Activated CD4-positive, CD25-positive, alpha-beta regulatory T cell (primary cell): ENCODE measurements at places on chromosomes 7 and 10.

DNA sequence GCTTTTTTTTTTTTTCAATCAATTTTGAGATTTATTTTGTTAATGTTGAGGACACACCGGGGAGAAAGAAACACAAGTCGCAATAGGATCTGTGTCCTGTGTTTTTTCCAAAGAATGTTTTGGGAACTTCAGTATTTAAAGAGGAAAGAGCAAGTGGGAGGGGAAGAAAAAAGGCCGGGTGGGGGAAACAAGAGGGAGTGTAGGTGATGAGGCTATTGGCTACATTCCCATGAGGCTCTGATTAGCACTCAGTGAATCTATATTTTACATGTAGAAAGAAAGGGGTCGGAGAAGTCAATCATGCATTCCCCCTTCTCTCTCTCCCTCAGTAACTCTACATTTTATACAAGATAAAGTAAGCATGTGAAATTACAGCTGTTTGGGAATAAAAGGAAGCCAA lies 4.1 kb downstream of the ZNF680 start:
- no peak for DNase-seq

DNA sequence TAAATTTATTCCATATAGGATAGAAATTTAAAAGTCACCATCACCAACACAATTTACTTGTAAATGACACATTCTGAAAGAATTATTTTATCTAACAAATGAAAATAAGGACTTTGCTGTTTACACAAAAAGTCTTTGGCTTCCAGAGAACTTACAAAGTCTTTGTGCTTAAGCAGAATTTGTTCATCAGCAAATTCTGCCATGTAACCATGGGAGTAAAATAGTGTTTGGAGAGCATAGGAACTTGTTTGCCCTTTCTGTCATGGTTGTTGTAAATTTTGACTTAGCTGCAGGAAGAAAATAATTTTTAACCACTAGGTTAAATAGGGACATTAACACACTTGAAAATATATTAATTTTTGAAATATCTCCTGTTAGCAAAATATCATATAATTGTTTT lies 15.2 kb downstream of the FGL2 start:
- DNase-seq = no peak

GRCh38 chr7:19119870-19120486 lies 2.5 kb upstream of the TWIST1 start:
- DNase-seq = no peak

DNA sequence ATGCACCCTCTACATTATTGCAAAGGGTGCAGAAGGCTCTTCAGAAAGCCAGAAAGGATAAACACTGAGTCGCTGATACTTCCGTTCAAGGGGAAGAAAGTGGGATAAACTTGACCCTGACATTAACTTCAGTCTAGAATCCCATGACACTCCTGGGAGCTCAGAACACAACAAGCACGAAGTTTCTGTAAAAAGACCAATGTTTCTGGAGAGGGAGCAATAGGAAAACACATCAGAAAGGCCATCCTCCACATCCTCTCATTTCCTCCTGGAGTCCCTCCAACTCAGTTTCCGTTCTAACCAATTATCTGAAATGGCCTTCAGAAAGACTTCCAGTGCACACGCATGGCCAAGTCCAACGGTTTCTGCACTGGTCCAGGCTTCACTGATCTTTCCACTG lies 113.5 kb downstream of the SORBS1 start:
- no peak for DNase-seq

- no peak for DNase-seq
These were observed 63.5 kb upstream of the SLC39A12 start for GRCh38 chr10:17888189-17888588.

DNA sequence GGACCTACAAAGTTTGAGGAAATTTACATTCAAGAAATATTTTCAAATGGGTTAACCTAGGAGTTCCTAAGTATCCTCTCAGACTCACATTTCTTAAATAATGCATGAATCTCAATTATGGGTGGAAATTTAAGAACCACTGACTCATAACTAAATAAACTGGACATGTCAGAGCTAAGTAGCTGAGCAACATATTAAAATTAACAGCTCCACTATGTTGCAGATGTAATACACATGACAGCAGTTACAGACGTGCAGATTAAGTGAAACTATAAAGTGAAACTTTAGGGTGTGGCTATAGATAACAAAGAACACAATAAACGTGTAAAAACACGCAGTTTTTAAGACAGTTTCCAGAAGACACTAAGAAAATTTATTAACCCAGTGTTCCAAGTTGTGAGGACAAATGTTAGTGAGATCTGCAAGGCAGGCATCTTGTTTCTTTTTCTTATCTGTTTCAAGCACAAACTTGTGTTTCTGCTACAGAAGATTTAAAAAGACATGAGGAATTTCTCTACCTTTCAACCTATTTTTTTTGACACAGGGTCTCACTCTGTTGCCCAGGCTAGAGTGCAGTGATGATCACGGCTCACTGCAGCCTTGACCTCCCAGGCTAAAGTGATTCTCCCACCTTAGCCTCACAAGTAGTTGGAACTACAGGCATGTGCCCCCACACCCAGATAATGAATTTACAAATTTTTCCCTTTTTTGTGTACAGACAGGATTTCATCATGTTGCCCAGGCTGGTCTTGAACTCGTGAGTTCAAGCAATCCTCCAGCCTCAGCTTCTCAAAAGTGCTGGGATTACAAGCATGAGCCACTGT lies 25.3 kb downstream of the DNMBP start:
- DNase-seq = no peak

DNA sequence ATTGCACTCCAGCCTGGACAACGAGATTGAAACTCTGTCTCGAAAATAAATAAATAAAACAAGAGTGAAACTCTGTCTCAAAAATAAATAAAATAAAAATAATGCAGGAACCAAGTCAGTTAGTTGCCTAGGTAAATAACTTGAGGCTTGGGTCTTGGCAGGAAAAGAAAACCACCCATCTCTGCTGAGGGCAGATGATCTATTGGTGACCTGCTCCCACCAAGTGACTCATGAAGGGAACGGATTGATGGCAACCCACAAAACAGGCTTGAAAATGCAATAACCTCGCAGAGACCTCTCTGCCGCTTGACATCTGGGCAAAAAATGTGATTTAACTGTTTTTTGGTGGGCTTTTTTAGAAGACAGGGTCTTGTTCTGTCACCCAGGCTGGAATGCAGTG lies 86.6 kb downstream of the CALN1 start:
- no peak for DNase-seq

DNA sequence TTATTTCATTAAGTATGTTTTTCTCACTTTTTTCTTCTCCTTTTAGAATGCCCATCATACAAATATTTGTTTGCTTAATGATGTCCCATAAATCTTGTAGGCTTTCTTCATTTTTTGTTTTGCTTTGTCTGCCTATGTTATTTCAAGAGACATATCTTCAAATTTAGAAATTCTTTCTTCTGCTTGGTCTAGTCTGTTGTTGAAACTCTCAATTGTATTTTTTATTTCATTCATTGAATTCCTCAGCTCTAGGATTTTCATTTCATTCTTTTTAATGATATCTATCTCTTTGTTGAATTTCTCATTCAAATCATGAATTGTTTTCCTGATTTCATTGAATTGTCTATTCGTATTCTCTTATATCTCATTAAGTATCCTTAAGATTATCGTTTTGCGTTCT lies 125.1 kb upstream of the VIPR2 start:
- no peak for DNase-seq
